ENCODE measurements at places on chromosomes 4 and X.

DNA sequence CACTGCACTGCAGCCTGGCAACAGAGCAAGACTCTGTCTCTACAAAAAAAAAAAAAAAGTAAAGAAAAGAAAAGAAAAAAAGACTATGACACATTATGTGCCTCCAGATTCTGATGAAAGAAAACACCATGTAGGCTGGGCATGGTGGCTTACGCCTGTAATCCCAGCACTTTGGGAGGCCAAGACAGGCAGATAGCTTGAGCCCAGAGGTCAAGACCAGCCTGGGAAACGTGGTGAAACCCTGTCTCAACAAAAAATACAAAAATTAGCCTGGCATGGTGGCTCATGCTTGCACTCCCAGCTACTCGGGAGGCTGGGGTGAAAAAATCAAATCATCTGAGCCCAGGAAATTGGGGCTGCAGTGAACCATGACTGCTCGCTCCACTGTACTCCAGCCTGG lies 19.4 kb downstream of the THOC2 start:
- DNase-seq: no peak

GRCh38 chr4:158300012-158300411 lies 89.7 kb downstream of the TMEM144 start:
- no peak for DNase-seq

DNA sequence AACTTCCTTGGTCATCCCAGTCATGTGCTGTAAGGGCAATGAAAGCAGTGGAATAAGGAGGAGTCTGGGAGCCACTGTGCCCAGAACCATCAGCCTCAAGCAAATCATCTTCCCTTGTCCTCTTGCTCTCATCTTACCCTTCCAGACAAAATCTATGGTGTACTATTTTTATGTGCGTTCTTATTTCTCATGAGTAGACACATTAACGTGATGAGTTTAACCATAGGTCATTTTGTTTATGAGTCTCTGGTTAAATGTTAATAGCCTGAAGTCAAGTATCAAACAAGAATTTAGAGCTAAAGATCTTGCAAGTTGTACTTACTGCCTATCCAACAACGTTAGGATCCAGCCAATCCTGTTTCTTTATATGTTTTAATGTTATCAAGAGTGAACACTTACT lies 495.3 kb downstream of the SPRY1 start:
- DNase-seq: no peak

GRCh38 chr4:107885865-107886264 lies 45.5 kb upstream of the CYP2U1 start:
- DNase-seq: no peak

DNA sequence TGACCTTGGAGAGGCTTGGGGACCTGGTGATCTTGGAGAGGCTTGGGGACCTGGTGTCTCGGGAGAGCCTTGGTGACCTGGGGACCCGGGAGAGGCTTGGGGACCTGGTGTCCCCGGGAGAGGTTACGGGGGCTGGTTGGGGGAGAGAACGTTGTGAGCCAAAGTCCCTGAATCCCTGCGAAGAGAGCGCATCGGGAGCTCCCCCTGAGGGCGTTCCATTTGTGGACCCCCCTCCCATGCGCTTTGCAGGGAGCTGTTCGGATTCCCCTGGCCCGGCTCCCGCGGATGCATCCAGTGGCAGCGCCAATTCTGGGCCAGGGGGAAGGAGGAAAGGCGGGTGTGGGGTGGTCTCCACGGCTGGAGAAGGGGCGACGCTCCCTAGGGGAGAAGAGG lies 13.3 kb downstream of the SHOX start:
- no peak for DNase-seq

GRCh38 chr4:34108391-34108790 lies 2135.9 kb downstream of the ARAP2 start:
- DNase-seq: no peak

DNA sequence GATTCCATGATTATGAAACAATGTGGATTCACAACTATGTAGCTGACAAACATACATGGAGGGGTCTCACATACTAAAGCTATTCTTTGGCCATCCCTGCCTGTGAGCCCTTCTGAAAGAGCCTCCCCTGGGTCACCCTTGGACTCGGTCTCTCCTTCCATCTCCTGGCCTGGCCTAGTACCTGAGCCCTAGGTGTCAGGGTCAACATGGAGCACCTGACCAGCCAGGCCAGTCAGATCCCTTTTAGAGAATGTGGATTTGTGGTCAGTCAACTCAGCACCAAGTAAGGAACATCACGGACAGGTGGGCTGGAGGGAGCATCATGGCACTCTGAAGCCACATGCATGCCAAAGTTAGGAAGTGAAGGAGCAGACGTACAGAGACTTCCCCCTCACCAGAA lies 16.3 kb downstream of the ATP8A1 start:
- DNase-seq: no peak

- no peak for DNase-seq
Observed at GRCh38 chrX:13110433-13111324, 66.3 kb upstream of the FAM9C start.

- DNase-seq: no peak
Observed at GRCh38 chrX:139298437-139298836, 232.1 kb upstream of the F9 start.

GRCh38 chrX:152912106-152912505 lies 14.2 kb downstream of the ZNF185 start:
- DNase-seq: no peak

DNA sequence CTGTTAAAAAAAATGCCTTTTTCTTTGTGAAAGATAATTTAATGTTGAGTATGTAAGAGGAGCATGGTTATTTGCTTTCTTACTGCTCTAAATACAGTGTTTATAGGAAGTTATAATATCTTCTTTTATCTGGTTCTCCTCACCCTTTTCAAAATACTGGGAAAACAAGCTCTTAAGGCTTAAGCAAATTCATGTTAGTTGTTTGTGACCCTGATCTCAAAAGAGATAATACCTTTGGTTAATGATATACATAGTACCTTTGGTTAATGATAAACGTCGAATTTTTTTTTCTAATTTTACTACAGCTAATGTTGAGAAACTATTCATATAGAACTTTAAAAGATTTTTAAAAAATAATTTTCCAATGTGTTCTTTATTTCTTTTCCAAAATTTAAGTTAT lies 180.1 kb downstream of the RAPGEF2 start:
- DNase-seq: no peak

DNA sequence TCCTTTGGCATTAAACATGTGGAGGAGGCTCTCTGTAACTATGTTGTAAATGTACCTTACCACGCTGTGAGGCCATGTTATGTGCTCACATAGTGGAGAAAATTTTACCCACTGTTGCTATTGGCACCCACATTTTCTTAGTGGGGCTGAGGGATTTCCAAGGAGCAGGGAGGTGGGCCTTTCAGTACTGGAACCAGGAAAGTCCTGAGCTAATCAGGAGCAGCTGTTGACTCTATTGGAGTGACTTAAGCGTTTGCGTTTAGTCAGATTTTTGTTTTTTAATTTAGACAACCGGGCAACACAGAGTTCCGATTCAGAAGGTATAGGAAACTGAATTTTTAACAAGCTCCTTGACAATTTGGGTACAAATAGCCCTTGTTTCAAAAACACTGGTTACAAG lies 30.7 kb upstream of the WDR17 start:
- no peak for DNase-seq

DNA sequence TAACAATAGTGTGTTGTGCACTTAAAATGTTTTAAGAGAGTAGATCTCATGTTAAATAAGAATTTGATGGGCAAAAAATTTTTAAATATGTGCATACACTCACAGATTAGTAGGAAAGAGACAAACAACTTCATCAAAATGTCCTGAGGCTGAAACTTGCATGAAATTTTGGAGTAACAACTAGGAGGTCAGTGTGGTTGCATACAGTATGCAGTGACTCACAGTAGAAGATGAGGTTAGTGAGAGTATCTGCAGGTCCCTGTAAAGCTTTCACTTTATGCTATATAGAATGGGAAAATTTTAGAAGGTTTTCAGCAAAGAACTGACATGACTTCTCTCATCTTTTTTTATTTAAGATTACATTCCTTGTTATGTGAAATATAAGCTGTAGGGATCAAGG lies 453.1 kb upstream of the KLHL4 start:
- no peak for DNase-seq

DNA sequence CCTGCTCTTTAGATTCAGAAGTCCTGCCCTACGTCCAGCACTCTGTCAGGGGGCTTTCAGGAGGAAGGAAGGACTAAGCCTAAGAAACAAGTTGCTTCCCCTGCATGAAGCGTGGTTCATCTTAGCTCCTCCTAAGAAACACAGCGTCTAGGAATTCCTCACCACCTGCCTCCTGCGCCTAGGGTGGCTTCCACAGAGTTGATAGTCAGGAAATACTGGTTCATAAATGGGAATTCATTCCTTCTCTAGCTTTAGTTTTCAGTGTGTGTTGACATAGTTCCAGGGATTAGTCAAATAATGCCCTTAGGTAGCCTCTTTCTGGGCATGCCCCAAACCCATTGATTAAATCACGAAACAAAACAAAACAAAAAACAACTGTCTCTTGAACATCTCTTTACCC lies 1.7 kb upstream of the MXRA5 start:
- no peak for DNase-seq

GRCh38 chrX:56728752-56729151 lies 291 bp upstream of the NBDY start:
- DNase-seq: no peak

- no peak for DNase-seq
Observed at GRCh38 chr4:156764145-156764544, 207.5 kb downstream of the PDGFC start.

- DNase-seq: peak; percentile 88
Observed at GRCh38 chr4:88007304-88008121, at the start of gene PKD2. Gene PKD2 (plus strand): TSS chr4:88007635. CDS start chr4:88007734, 99 bp downstream.

DNA sequence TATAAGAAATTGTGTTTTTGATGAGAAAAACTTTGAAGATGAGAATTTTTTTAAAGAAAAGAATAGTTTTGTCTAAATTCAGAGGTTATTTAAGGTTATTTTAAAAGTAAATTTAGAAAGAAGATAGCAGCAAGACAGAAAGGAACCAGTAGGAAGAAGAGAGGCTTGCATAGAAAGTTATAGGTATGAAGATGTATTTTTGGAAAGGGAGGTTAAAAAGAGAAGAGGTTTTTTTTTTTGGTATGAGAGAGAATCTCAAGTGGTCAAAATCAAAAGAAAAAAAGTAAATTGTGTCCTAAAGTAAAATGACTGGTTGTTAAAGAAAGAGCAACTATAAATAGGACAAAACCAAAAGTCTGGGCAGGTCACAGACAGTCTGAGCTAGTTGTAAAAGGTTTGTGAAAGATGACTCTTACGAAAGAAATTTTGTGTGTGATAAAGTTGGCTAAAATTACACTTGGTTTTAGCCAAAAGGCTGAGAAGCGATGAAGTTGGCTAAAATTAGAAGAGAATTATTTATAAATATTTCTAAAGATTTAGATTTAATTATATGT lies 16.4 kb upstream of the EIF4E start:
- DNase-seq: no peak

- no peak for DNase-seq
Observed at GRCh38 chr4:118968005-118968404, 79.4 kb downstream of the SYNPO2 start.

GRCh38 chr4:125808570-125808969 lies 493.8 kb downstream of the FAT4 start:
- DNase-seq: no peak

- no peak for DNase-seq
Observed at GRCh38 chr4:126071346-126072333, 756.9 kb downstream of the FAT4 start.

DNA sequence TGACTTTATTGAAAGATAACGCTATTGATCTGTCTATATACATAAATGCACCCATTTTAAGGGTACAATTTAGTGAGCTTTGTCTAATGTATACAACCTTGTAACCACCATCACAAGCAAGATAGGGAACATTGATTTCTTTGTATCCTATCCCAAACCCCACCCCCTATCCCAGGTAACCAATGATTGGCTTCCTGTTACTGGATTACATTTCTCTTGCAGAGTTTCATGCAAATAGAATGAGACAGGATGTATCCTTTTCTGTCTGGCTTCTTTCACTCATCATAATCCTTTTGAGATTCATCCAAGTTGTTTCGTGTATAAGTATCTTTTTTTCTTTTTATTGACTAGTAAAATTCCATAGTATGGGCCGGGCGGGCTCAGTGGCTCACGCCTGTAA lies 1.6 kb upstream of the GRIPAP1 start:
- no peak for DNase-seq

GRCh38 chr4:33111117-33111516 lies 2390.9 kb downstream of the PCDH7 start:
- no peak for DNase-seq

- DNase-seq: no peak
Observed at GRCh38 chr4:82421796-82422560, 8.3 kb downstream of the HNRNPDL start.

GRCh38 chrX:3815896-3816664 lies 102.6 kb upstream of the PRKX start:
- peak; percentile 67 for DNase-seq

DNA sequence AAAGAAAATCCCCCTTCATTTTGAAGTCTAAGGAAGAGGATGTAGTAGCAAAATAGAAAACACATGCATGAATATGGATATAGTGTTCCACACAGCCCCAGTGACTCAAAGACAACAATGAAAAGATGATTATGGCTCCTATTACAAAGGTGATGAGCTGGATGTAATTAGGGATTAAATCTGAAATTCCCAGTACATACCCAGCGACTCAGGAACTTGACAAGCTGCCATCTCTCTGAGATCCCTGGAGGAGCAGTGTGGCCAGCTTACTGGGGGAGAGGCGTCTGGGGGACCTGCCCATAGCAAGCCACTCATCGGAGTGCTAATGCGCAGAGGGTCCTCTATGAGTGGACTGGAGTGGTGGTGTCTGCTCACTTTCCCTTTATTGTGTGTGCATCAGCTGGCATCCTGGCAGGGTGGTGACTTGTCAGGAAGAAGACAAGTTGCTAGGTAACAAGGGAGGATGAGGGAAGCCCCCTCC lies 42.7 kb upstream of the MGST2 start:
- no peak for DNase-seq

GRCh38 chr4:7872264-7872771 lies 67.3 kb downstream of the AFAP1 start:
- no peak for DNase-seq

- no peak for DNase-seq
Observed at GRCh38 chrX:119290476-119290875, 54.4 kb downstream of the PGRMC1 start.

GRCh38 chr4:188613976-188614375 lies 474.7 kb downstream of the TRIML1 start:
- no peak for DNase-seq

- no peak for DNase-seq
Observed at GRCh38 chr4:132065940-132066495, 1083.1 kb upstream of the PCDH10 start.

- DNase-seq: no peak
Observed at GRCh38 chr4:3249711-3250437, 915 bp downstream of the MSANTD1 start.

- no peak for DNase-seq
Observed at GRCh38 chr4:183783991-183784553, 121.0 kb upstream of the STOX2 start.

- DNase-seq: no peak
Observed at GRCh38 chr4:122412547-122412946, 33.7 kb downstream of the ADAD1 start.

GRCh38 chr4:2254665-2255500 lies 7.0 kb downstream of the MXD4 start:
- DNase-seq: no peak

DNA sequence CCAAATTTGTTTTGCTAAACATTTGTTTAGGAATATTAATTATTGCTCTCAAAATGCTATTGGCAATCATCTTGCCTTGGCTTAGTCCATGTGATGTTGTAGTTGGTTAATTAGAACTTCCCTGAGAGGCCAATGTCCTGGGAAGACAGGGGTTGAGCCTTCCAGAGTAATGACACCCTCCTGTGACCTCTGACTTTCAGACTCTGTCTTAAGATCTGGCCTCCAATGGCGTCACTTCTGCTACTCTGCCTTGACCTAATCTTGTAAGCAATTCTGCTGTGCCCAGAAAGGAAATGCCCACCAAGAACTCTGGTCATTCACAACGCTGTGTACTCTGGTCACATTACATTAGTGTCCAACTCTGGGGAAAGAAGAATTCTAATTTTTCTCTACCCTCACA lies 111.9 kb downstream of the SH3RF1 start:
- no peak for DNase-seq
